A549 treated with DMSO at 1 μM for 4 hours (cell line): ENCODE measurements at places on chromosomes 6 and 20. TPM values are rescaled to one million over a fixed set of nuclear protein-coding genes. Genes with fewer than 3 reads are reported as not detected.

RGS17 gene
- total RNA-seq: 5.4 to 8.7 TPM (median 7.6 TPM) in 5 replicates

PREX1 gene
- total RNA-seq: 10.2 to 13.5 TPM (median 11.3 TPM) in 5 replicates

ULBP3 gene
- total RNA-seq: 3.7 to 5.0 TPM (median 4.0 TPM) in 5 replicates

PXDC1 gene
- total RNA-seq: 14.1 to 19.4 TPM (median 16.5 TPM) in 5 replicates

MACROD2 gene
- total RNA-seq: 0.44 to 1.6 TPM (median 0.68 TPM) in 5 replicates

GPR31 gene
- not detected in 5 replicates for total RNA-seq

CTNNBL1 gene
- total RNA-seq: 55.0 to 66.3 TPM (median 64.0 TPM) in 5 replicates

HCRTR2 gene
- not detected in 5 replicates for total RNA-seq

SLC22A16 gene
- not detected in 5 replicates for total RNA-seq

SLC35F1 gene
- total RNA-seq: 0.02 TPM in 1 of 5 replicates, not detected in the others

PPP1R3G gene
- 1.1 to 1.7 TPM (median 1.3 TPM) in 5 replicates for total RNA-seq

SKIC2 gene
- 22.6 to 27.8 TPM (median 24.2 TPM) in 5 replicates for total RNA-seq

VSX1 gene
- 0.43 to 1.2 TPM (median 1.0 TPM) in 5 replicates for total RNA-seq

TRDN gene
- total RNA-seq: not detected in 5 replicates

OR2J3 gene
- total RNA-seq: not detected in 5 replicates

SOBP gene
- total RNA-seq: 0.94 to 1.7 TPM (median 1.2 TPM) in 5 replicates

PAK5 gene
- 0.02 TPM in 1 of 5 replicates, not detected in the others for total RNA-seq

ELOVL4 gene
- 1.3 to 2.1 TPM (median 1.8 TPM) in 5 replicates for total RNA-seq

COL9A3 gene
- 0.30 to 0.65 TPM (median 0.36 TPM) in 5 replicates for total RNA-seq

TRIM15 gene
- total RNA-seq: 0.04 TPM in 1 of 5 replicates, not detected in the others

GSTA3 gene
- not detected in 5 replicates for total RNA-seq

ANKRD6 gene
- total RNA-seq: 1.4 to 2.9 TPM (median 2.2 TPM) in 5 replicates

RGS19 gene
- 15.3 to 25.0 TPM (median 23.1 TPM) in 5 replicates for total RNA-seq

OR2H2 gene
- not detected in 5 replicates for total RNA-seq

TRAM2 gene
- 21.7 to 26.9 TPM (median 24.5 TPM) in 5 replicates for total RNA-seq

HLA-DMB gene
- 1.2 to 2.3 TPM (median 1.7 TPM) in 5 replicates for total RNA-seq

OR2H1 gene
- not detected in 5 replicates for total RNA-seq

C20orf96 gene
- 9.4 to 11.3 TPM (median 11.1 TPM) in 5 replicates for total RNA-seq

SNPH gene
- total RNA-seq: 3.8 to 5.6 TPM (median 4.6 TPM) in 5 replicates

CDH22 gene
- total RNA-seq: 0.03 to 0.07 TPM (median 0.04 TPM) in 4 of 5 replicates, not detected in the other

FOXA2 gene
- 14.3 to 19.5 TPM (median 17.5 TPM) in 5 replicates for total RNA-seq

PTCRA gene
- not detected in 5 replicates for total RNA-seq

HLA-DPA1 gene
- 0.10 TPM in 1 of 5 replicates, not detected in the others for total RNA-seq

HLA-DOB gene
- 0.07 to 0.30 TPM (median 0.16 TPM) in 4 of 5 replicates, not detected in the other for total RNA-seq

CDH26 gene
- total RNA-seq: 0.09 to 0.28 TPM (median 0.12 TPM) in 4 of 5 replicates, not detected in the other

SAPCD1 gene
- 3.0 to 5.0 TPM (median 3.3 TPM) in 5 replicates for total RNA-seq

EFHC1 gene
- total RNA-seq: 10.7 to 15.5 TPM (median 13.0 TPM) in 5 replicates

PLA2G7 gene
- 0.05 TPM in 1 of 5 replicates, not detected in the others for total RNA-seq

PRDM13 gene
- total RNA-seq: 0.83 to 1.2 TPM (median 0.93 TPM) in 5 replicates

ADGB gene
- not detected in 5 replicates for total RNA-seq

TAPBP gene
- total RNA-seq: 40.3 to 49.1 TPM (median 44.2 TPM) in 5 replicates

FRMD1 gene
- 0.01 to 0.06 TPM (median 0.03 TPM) in 5 replicates for total RNA-seq

GFOD1 gene
- 2.2 to 3.1 TPM (median 2.6 TPM) in 5 replicates for total RNA-seq

PDE10A gene
- 32.3 to 38.5 TPM (median 35.3 TPM) in 5 replicates for total RNA-seq

LHFPL5 gene
- 0.11 to 0.34 TPM (median 0.16 TPM) in 4 of 5 replicates, not detected in the other for total RNA-seq

SIM1 gene
- total RNA-seq: not detected in 5 replicates

LIN28B gene
- total RNA-seq: 1.4 to 2.1 TPM (median 1.9 TPM) in 5 replicates

PRICKLE4 gene
- total RNA-seq: 0.23 to 0.85 TPM (median 0.60 TPM) in 4 of 5 replicates, not detected in the other

GRM1 gene
- total RNA-seq: 0.02 to 0.04 TPM (median 0.03 TPM) in 4 of 5 replicates, not detected in the other

MUC21 gene
- not detected in 5 replicates for total RNA-seq

MAK gene
- total RNA-seq: 0.13 to 0.21 TPM (median 0.15 TPM) in 5 replicates

TRAPPC3L gene
- total RNA-seq: not detected in 5 replicates
